A549 treated with CORT108297 at 1 μM for 4 hours (cell line): ENCODE measurements at places on chromosomes 5 and 9. TPM values are rescaled to one million over a fixed set of nuclear protein-coding genes. Genes with fewer than 3 reads are reported as not detected.

The LRRC19 gene
- total RNA-seq, result not detected in 5 replicates

The MEGF10 gene
- total RNA-seq, result not detected in 5 replicates

The ADGRD2 gene
- total RNA-seq, result not detected in 5 replicates

The PTPRD gene
- 0.06 to 0.34 TPM (median 0.16 TPM) in 5 replicates for total RNA-seq

The SREK1IP1 gene
- 7.5 to 11.0 TPM (median 8.7 TPM) in 5 replicates for total RNA-seq

The C5orf34 gene
- 3.0 to 6.2 TPM (median 5.1 TPM) in 5 replicates for total RNA-seq

The FBN2 gene
- total RNA-seq, result 11.7 to 19.7 TPM (median 17.5 TPM) in 5 replicates

The TAS2R1 gene
- not detected in 5 replicates for total RNA-seq

The STKLD1 gene
- total RNA-seq, result 0.71 to 1.3 TPM (median 0.96 TPM) in 5 replicates

The PCDHB10 gene
- 0.02 to 0.03 TPM in 2 of 5 replicates, not detected in the others for total RNA-seq

The PPP3R2 gene
- total RNA-seq, result not detected in 5 replicates

The NTNG2 gene
- total RNA-seq, result 1.6 to 2.4 TPM (median 1.9 TPM) in 5 replicates
